ENCODE measurements at places on chromosomes 2 and 18.

- DNase-seq = no peak
Measured at GRCh38 chr2:145851730-145852129, 1331.8 kb upstream of the ZEB2 start.

DNA sequence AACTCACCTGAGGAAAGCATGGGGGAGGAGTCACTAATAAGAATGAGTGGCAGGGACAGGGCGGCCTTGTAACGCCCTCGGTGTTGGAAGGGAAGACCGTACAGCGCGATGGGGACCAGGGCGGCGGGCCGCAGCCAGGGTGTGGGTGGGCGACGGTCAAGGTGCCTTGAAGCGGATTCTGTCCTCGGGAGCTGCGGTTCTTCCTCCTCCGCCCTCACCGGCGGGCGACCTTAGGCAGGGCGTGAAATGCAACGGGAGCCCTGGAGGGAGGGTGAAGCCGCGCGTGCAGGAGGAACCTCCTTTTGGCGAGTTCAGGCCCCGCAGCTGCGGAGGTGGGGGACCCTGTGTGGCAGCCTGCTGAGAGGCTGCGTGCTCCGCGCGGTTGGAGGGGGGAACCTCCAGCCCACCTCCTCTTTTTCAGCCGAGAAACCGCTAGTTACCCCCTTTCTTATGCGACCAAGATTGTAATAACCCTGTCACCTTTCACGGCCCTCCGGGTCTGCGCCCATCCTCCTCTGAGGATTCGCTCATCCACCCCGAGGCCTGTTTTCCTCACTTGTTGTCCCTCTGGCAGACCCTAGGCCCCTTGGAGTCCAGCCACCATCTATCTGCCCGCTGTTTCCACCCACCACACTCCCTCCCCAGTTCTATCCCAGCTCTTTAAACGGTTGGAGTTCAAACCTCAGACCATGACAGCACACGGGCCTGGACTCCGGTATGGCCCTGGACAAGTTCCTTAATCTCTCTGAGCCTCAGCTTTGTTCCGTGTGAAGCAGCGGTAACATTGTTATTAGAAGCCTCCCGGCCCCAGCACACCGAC, 823 bp upstream of the RNU2-63P start:
- DNase-seq = no peak

- no peak for DNase-seq
Measured at GRCh38 chr2:5826979-5827655, 134.9 kb downstream of the SOX11 start.

- no peak for DNase-seq
Measured at GRCh38 chr2:29495068-29495467, 379.9 kb downstream of the CLIP4 start.

DNA sequence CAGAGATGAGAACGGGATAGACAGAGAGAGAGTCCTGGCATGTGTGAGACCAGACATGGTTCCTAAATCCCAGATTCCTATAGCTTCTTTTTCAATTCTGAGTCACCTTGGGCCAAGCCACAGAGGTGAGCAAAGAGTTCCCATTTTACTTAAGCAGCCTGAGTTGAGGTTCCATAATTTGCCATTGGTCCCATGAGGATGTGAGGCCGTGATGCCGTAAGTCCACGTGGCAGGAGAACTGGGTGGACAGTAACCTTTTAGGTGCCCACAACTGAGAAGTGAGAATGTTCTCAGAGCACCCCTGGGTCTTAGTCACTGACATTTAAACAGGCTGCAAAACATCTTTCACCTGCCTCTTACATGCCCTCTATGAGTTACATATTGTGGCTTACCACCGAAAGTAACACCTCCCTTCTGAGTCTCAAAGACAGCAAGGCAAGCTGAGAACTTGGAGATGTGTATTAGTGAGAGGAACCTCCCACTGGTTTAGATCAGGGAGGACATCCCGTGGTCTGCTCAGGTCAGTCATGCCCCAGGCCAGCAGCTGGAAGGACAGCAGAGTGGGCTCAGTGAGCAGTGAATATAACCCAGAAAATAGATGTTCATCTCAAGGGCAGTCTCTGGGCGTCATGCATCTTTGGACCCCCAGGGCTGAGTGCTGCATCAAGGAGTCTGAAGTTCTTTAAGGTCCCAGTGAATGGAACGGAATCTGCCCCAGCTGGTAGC, 127.9 kb upstream of the LGALSL start:
- DNase-seq = no peak

- DNase-seq = no peak
Measured at GRCh38 chr2:129709956-129710598, 269.4 kb upstream of the RAB6C start.

GRCh38 chr2:86335865-86336674, 1.4 kb downstream of the REEP1 start:
- DNase-seq = no peak

GRCh38 chr2:160870729-160871465, 289.3 kb upstream of the TANK start:
- no peak for DNase-seq

DNA sequence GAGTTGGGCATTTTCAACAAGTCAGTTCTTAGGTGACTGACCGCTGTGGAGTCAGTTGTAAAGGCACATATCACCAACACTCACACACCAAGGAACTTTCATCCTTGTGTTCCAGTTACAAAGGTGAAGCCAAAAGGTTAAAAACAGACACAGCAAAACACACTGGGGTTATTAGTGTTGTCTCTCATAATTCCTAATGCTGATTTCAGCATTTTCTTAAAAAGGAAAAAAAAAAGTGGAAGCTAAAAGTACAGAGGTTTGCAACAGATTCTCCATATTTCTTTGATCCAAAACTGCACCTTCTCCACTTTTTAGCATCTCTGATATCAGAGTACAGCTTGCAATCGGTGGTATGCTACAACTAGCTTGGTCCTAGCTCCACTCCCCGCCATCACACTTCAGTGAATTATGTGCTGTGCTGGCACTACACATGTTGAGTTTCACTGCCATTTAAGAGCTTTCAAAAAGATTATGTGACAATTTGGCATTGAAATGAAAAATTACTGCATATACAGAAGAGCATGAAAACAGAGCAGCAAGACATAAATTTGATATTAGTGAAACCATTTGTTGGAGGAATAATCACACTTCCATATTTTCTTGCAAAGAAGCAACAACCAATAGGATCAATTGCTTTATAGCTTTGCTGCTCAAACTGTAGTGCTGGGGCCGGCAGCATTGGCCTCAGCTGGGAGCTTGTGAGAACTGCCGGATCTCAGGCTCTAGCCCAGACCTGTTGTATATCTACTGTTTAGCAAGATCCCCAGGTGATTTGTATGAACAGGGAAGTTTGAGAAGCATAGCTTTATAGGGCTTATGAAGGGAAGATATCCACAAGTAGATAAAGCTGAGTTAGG, 62.3 kb upstream of the DAPL1 start:
- no peak for DNase-seq

DNA sequence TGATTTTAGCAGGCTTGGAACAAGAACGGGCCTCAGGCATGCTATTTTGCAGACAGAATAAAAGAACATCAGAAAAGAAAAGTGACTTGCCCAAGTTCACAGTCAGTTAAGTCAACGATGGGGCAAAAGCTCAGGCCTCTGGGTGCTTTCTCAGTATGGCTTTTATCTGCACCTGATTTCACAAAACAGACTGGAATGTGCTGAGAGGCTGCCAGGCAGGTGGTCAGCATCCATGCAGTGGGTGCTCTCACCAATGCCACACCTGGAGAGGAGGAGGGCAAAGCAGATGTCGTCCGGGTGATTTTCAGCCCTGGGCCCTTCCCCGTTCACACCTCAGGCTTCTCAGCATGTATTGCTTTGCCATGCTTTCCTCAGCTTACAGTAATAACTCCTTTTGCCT, 854.6 kb downstream of the RNF144A start:
- no peak for DNase-seq
